ENCODE measurements at places on chromosomes 16 and 17.

GRCh38 chr16:15672514-15673167 is 22.6 kb downstream of the NDE1 start:
- peak; percentile 85 for DNase-seq

- peak; percentile 79 for DNase-seq
These were observed 32.9 kb downstream of the TK2 start for GRCh38 chr16:66516808-66517585.

GRCh38 chr16:29757950-29758466 is 12.2 kb upstream of the C16orf54 start:
- peak; percentile 34 for DNase-seq

- no peak for DNase-seq
These were observed 260.4 kb downstream of the CEP112 start for GRCh38 chr17:65931246-65932149.

- no peak for DNase-seq
These were observed 7.9 kb downstream of the SNAI3 start for GRCh38 chr16:88678224-88678979.

DNA sequence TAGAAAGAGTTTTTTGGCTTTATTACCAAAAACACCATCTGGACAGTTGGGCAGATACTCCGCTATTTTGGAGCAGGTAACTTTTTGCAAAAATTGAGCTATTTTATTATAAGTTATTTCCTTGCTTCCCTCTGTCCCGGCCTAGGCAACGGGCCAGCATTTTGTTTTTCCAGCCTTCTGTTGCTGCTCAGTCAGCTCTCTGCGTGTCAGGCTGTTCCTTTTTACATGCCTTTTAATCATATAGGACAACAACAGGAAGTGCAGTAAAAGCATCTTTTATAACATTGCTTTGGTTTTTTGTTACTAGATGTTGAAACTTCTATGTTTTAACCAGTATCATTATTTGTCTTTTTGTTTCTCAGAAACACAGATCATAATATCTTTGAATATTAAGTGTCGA is 30.4 kb downstream of the PPM1D start:
- DNase-seq = no peak

- no peak for DNase-seq
These were observed 11.1 kb downstream of the SHISA6 start for GRCh38 chr17:11252146-11252545.

DNA sequence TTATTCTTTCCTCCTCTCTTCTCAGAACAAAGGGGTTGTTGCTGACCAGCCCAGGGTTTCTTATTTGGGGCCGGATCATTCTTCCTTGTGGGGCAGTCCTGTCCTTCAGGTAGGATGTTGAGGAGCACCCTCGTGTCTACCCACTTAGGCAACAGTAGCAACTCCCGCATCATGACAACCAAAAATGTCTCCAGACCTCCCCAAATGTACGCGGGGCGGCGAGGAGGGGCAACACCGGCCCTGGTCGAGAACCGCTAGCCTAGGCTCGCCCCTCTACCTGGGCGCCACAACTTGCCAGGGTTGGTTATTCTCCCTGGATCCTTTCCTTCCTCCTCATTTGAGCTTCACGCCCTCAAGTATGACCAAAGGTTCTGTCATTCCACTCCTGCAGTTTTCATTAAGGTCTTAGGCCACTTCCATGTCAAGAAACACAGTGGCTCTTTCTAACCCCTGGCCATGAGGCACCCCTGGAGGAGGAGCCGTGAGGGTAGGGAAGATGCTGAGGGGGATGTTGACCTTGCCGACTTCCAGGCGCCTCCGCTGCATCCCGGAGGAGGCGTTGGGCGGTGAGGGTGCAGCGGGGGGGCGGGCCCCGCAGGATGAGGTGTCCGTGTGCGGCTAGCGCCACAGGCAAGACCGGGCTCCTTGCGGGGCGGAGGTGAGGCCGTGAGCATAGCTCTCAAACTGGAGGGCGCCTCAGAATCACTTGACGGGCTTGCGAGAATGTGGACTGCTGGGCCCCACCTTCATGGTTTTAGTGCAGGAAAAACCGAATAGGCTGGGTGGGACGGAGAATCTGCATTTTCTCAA is 712 bp upstream of the SPECC1 start:
- DNase-seq = no peak

DNA sequence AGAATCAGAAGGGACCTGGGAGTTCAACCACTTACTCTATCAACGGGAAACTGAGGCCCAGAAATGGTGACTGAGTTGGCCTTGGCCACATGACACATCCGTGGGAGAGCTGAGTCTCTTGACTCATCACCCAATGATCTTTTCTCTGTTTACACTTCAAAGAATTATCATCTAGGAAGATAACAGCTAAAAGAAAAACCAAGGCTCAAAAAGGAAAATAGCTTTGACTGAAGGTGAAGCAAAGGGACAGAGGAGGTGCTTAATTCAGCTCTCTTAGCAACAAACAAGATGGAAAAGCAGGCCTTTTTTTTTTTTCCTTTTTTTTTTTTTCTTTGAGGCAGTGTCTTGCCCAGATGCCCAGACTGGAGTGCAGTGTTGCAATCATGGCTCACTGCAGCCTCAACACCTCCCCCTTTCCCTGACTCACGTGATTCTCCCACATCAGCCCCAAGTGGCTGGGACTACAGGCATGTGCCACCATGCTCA is 16.7 kb downstream of the ERCC4 start:
- no peak for DNase-seq

DNA sequence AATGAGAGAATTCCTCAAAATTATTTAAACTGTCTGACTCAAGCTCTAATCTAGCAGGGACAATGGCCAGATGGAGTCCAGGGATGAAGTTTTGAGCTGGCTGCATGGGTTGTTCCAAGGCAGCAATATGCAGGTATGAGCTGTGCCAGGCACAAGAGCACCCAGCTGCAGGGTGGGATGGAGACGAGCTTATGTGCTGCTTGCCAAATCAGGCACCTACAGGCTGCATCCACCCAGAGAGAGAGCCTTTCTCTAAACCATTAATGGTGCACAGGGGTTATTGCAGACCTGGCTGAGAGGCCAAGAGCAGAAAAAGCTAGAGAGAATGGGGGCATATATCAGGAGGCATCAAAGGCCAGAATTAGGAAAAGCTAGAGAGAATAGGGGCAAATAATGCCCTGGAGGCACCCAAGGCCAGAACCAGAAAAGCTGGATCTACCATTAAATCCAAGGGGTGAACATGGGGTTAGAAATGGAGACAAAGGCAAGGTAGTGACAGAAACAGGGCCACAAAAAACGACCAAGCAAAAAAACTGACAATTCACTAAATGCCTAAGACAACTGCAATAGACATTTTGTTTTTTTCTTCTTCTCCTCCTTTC is 11.0 kb downstream of the KRT33A start:
- DNase-seq = no peak

GRCh38 chr16:84635702-84636101 is 12.6 kb upstream of the KLHL36 start:
- DNase-seq = no peak

DNA sequence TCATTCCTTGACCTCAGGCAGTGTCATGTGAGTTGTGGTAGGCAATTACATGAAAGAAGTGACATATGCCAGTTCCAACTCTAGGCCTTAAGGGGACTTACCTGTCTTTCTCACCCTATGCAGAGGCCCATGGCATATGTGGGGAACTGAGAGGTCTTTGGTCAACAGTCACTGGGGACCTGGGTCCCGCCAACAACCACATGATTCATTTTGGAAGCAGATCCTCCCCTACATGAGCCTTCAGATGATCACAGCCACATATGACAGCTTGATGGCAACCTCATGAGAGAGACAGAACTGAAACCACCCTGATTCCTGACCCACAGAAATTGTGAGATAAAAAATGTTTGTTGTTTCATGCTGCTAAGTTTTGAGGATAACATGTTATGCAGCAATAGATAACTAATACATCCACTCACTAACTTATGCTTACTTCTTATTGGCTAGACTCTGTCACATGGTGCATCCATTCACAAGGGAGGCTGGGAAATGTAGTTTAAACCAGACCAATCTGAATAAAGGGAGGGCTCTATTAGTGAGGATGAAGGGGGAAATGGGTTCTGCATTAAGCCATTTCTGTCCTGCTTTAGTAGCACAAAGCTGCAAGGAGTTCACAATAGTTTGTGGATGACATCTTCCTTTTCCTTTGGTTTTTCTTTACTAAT is 298.2 kb downstream of the HAPSTR1 start:
- DNase-seq = no peak

DNA sequence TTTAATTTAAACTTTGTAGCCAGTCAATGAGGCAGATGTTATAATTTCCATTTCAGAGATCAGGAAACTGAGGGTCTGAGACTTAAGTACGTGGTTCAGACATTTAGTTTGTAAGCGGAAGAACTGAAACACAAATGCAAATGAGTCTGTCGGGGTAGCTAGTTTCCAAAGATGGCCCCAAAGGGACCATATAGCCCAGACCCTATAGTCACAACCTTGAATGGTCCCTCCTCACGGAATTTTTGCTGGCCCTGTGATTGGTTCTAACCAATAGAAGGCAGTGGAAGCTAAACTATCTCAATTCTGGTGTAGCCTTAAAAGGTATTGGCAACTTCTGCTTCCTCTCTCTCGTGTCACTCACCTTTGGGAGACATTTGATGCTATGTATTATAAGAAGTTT is 7.5 kb upstream of the BCO1 start:
- DNase-seq = no peak

DNA sequence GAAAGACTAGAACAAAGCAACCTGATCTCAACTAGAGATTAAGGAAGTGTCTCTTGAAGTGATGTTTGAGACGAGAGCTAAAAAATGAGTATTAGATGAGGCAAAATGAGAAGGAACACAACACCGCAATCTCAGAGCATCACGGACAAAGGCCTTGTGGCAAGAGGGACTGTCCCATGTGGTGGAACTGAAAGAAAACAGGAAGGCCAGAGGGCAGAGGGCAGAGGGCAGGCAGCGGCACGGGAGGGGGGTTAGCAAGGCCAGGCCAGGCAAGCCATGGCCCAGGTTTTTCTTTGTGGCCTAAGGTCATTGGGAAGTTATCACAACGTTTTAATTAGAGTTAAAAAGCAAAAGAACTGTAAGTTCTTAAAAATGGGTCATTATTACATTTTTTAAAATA is 22.5 kb downstream of the RPA1 start:
- no peak for DNase-seq

GRCh38 chr16:53945996-53946395 is 242.0 kb downstream of the FTO start:
- DNase-seq = peak; percentile 12

DNA sequence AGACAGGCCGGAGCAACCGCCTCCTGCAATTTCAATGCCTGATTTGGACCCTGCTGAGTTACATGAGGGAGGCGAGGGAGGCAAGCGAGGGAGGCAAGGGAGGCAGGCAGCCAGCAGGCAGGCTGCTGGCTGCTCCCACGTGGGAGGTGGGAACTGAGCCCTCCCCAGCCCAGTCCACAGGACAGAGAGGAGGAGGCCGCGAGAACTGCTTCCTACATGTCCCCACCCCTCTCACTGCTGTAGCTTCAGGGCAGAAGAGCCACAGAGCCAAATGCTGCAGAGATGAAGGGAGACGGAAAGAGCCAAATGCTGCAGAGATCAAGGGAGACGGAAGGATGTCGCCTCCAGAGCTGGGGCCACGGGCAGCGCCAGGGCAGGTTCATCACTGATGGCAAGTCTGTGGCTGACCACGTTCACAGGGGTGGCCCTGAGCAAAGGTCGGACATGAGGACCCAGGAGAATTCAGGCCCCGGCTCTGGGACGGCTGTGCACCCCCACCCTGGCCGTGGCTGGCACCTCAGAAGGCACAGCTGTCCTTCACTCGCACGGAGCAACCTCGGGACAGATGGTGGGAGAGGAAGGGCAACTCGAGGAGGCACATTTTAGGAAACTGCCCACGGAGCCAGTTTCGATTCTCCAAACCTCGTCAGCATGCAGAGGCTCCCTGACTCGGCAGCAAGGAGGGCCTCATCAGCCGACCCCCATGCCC is 21.5 kb downstream of the RPH3AL start:
- no peak for DNase-seq

- no peak for DNase-seq
These were observed 33.1 kb downstream of the CTU2 start for GRCh38 chr16:88739139-88739976.

DNA sequence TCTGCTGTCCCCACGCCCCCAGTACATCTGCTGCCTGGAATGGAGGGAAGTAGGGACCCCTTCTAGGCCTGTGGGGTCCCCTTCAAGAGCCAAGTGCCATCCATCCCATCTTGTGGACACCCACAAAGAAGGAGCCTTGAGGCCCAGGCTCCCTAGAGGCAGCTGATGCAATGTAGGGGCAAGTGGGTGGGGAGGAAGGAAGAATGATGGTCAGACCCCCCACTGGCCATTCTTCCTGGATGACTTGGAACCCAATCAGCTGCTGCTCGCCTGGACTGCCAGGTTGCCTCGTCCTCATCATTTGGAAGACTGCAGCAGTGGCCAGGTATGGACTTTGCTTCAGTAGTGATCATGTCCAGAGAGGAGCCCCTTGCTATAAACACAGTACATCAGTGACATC is 48.9 kb downstream of the SMPD3 start:
- no peak for DNase-seq

GRCh38 chr16:21619765-21620425 is 20.5 kb downstream of the METTL9 start:
- no peak for DNase-seq

DNA sequence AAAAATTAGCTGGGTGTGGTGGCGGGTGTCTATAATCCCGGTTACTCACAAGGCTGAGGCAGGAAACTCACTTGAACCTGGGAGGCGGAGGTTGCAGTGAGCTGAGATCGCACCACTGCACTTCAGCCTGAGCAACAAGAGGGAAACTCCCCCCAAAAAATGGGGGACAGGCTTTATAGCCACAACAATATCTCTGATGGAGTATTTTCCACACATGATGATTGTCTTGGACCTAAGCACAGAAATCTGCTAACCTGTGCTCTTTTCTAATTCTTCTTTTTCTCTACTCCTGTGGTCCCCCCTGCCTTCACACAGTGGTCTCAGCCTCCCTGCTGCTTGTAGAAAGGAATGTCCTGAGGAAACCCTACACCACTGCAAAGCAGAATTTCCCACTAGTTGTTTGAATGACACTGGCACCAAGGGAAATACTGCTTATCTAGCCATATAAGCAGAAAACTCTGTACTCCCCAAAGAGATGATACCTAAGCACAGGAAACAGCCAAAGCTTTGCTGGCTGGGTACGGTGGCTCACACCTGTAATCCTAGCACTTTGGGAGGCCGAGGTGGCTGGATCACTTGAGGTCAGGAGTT is 117.6 kb downstream of the USP31 start:
- no peak for DNase-seq

- no peak for DNase-seq
These were observed 58.6 kb upstream of the NUDT7 start for GRCh38 chr16:77663711-77664110.

GRCh38 chr16:10308305-10309193 is 77.3 kb upstream of the ATF7IP2 start:
- peak; percentile 49 for DNase-seq

Data from HuH-7 (cell line).